A549 (cell line): ENCODE measurements at places on chromosomes 11 and 22. TPM values are rescaled to one million over a fixed set of nuclear protein-coding genes. Genes with fewer than 3 reads are reported as not detected.

- no peak for DNase-seq
These were observed at the start of gene ANKK1 for GRCh38 chr11:113387605-113388211. Gene ANKK1, plus strand, starts transcription at chr11:113387779. Its CDS starts 106 bp downstream, at chr11:113387885.

- DNase-seq = no peak
These were observed 157.8 kb downstream of the NXPE2 start for GRCh38 chr11:114836161-114836560.

DNA sequence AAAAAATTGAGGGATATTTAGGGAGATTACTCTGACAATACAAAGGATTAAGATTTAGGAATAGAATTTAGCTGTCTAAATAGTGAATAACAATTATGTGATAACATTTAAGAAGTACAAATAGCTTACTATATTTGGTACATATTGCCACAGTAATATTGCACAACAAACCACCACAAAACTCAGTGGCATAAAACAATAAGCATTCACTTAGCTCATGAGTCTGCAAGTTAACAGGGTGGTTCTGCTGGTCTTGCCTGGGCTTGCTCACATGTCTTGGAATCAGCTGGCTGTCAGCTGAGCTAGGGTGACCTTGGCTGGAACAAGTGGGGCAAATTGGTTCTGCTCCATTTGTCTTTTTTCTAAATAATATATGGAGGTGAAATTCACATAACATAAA is 115.1 kb downstream of the DCDC1 start:
- no peak for DNase-seq

Gene XRCC6
- polyA plus RNA-seq = 556 to 624 TPM (median 577 TPM) in 3 replicates

Gene CTNND1
- polyA plus RNA-seq = 72.8 to 74.5 TPM (median 74.1 TPM) in 3 replicates

Gene CENPM
- polyA plus RNA-seq = 34.7 to 40.1 TPM (median 36.5 TPM) in 3 replicates

Gene KCNQ1OT1
- polyA plus RNA-seq = 0.03 to 0.04 TPM (median 0.03 TPM) in 3 replicates

GRCh38 chr22:19819208-19819910 is 35.3 kb downstream of the GNB1L start:
- no peak for DNase-seq

DNA sequence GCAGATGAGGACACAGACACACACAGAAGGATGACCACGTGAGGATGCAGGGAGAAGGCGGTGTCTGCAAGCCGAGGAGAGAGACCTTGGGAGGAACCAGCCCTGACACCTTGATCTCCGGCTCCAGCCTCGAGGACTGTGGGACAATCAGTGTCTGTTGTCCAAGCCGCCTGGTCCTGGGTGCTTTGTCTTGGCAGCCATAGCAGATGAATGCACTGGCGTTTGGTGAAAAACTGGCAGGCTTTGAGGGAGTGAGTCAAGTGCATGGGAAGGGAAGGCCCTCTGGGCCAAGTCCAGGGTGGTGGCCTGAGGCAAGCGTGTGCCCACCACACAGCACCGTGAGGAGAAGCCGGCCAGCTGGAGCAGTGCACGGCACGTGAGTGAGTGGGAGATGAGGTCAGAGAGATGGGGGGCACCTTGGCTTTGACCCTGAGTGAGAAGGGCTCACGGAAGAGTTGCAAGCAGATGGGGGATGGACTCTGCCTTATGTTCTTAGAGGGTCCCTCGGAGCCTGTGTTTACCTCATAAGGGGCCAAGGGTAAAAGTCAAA is 12.4 kb upstream of the BRSK2 start:
- no peak for DNase-seq

DNA sequence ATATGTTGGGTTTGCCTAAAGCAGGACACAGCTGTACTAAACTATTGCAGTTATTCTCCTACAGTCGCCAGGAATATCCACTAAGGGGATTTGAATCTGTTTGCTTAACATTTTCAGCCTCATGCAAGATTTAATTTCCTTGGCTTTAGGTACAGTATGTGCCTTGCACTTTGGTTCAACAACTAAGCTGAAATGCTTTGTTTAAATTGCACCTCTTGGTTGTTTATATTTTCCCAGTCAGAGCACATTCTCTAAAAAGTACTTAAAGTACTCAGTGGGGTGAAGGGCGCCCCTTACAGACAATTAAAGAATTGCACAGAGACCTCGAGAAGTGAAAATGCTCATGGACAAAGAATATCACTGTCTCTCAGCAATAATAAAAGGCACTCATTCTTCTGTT is 107.8 kb upstream of the MTNR1B start:
- no peak for DNase-seq

GRCh38 chr11:110737593-110737992 is 25.4 kb upstream of the ARHGAP20 start:
- DNase-seq = no peak

DNA sequence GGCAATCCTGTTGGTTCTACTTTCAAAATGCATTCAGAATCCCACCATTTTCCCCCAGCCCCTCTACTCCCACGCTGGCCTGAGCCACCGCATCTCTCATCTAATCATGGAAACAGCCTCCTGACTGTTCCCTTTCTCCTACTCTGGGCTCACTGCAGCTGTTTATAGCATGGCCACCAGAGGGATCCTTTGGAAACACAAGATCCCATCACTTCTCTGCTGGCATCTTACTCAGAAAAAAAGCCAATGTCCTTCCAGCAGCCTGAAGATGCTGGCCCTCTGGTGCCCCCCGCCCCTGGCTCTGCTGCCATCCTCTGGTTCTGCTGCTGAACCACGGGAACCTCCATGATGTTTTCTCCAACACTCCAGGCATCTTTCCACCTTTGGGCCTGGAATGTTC is 11.1 kb downstream of the MS4A8 start:
- DNase-seq = peak; percentile 29

Gene OR51B4
- not detected in 3 replicates for polyA plus RNA-seq

DNA sequence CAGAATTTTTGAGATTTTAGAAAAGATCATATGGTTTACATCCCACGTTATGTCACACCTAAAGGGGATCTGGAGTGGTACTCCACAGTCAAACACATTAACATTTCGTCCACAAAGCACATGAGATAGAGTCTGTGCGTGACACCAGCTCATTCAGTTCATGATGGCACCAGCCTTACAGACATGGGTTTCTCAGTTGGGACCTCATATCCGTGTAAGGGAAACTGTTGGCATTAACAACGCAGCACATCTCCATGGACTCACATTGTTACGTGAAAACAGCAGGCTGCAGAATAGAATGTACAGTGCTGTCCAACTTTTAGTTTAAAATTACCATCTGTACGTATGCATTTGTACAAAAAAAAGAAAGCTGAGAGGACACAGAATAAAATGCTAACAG is 14.0 kb downstream of the RIC8A start:
- no peak for DNase-seq

DNA sequence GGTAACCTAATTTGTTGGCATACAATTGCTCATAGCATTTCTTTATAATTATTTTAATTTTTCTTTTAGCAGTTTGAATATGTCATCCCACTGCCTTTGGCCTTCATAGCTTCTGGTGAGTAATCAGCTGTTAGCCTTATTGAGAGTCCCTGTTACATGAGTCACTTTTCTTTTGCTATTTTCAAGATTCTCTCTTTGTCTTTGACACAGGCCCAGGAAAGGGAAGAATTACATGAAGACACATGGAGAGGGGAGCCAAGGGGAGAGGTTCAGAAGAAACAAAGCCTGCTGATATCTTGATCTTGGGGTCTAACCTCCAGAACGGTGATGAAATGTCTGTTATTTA is 418.2 kb downstream of the METTL15 start:
- peak; percentile 15 for DNase-seq

DNA sequence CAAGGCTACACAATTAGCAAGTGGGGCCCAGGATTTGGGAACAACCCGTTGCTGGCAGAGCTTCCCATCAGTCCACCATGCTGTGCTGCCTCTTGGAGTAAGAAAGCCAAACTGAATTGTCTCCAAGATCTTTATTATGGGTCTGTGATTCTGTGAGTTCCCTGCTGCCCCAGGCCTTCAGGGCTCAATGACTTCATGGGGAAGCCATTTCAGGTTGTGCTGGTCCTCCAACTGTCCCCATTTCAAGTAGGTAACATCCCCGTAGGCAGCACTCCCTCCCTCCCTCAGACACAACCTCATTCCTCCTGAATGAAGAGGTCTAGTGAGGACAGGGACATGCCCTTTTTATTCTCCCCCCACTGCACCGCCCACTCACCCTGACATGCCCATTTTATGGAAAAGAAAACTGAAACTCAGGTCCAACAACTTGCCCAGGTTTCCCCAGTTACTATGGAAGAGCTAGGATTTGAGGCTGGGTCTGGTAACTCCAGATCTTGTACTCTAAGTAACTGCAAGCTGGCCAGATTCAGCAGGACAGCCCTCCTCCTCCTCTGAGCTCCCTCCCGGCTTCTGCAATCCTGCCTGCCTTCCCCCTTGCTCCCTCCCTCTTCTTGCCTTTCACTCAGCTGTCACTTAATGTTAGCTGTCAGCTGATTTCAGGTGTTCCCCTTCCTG is 8.2 kb upstream of the YWHAH start:
- DNase-seq = no peak

Gene MS4A8
- polyA plus RNA-seq = not detected in 3 replicates

Gene PHETA2
- 0.04 TPM in 1 of 3 replicates, not detected in the others for polyA plus RNA-seq

- peak; percentile 89 for DNase-seq
These were observed 1.9 kb downstream of the POLD4 start for GRCh38 chr11:67351275-67352005.

DNA sequence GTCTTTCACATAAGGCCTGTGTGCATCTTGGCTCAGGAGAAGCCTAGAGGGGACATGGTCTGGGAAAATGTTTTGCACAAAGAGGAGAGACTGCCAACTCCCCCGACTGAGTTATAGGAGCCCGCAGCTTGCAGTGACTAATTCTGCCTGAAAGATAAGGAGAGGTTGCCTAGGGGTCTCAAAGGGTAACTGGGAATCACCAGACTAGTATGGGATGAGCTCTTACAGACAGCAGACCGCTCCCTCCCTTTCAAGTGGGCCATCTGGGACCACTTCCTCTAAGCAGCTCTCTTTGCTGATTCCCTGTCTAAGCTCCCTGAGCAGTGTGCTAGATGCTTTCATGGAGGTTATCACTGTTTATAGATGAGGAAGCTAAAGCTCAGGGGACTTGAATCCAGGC is 105.1 kb downstream of the TENM4 start:
- no peak for DNase-seq

Gene RBM14
- polyA plus RNA-seq = 99.7 to 103 TPM (median 102 TPM) in 3 replicates

GRCh38 chr22:42719656-42720262 is 911 bp downstream of the A4GALT start:
- no peak for DNase-seq

Gene APOL3
- not detected in 3 replicates for polyA plus RNA-seq

Gene ACR
- polyA plus RNA-seq = 0.11 TPM in 1 of 3 replicates, not detected in the others

DNA sequence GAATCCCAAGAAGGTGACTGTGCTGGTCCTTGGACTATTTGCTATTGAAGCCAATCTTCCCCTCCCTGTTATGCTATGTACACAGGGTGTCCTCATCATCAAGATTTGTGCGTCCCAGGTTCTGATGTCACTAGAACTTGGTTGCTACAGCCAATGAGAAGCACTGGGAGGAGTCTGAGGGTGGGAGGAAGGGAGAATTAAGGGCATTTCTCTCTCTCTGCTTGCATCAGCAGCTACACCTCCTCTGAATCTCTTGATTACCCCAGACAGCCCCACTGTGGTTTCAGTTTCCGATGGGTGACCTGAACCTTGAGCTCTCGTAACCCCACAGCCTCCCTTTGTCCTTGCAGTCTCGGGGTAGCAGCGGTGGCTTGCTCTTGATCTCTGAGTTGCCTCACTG is 212.4 kb upstream of the SESN3 start:
- DNase-seq = peak; percentile 1
